ENCODE measurements at places on chromosomes 2 and 18.
A peak's percentile ranks its signal among the peaks of the same experiment; 100 is the strongest.

DNA sequence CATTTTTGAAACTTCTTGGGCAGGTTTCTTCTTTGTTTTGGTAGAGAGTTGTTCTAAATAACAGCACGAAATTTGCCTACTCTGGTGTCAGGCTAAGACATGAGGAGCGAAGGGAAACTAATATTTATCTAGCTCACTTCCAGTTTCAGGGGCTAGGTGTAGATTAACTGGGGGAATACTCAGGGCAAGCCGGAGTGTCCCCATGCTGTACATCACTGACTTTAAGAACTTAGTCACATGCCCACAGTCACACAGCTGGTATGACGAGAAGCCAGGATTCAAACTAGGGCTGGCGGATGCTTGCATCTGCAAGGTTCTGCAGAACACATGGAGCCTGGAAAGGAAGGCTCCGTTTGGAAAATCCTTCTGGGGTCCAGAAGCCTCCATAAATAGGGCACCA is 133.3 kb downstream of the ALPK2 start:
- no peak for DNase-seq

GRCh38 chr2:43032213-43033015 is 194.0 kb downstream of the ZFP36L2 start:
- no peak for DNase-seq

- DNase-seq: no peak
Observed at GRCh38 chr2:125634662-125635061, 1021.3 kb upstream of the GYPC start.

- no peak for DNase-seq
Observed at GRCh38 chr2:11998218-11998617, 251.8 kb downstream of the LPIN1 start.

- DNase-seq: no peak
Observed at GRCh38 chr18:33507019-33507418, 66.5 kb upstream of the CCDC178 start.

DNA sequence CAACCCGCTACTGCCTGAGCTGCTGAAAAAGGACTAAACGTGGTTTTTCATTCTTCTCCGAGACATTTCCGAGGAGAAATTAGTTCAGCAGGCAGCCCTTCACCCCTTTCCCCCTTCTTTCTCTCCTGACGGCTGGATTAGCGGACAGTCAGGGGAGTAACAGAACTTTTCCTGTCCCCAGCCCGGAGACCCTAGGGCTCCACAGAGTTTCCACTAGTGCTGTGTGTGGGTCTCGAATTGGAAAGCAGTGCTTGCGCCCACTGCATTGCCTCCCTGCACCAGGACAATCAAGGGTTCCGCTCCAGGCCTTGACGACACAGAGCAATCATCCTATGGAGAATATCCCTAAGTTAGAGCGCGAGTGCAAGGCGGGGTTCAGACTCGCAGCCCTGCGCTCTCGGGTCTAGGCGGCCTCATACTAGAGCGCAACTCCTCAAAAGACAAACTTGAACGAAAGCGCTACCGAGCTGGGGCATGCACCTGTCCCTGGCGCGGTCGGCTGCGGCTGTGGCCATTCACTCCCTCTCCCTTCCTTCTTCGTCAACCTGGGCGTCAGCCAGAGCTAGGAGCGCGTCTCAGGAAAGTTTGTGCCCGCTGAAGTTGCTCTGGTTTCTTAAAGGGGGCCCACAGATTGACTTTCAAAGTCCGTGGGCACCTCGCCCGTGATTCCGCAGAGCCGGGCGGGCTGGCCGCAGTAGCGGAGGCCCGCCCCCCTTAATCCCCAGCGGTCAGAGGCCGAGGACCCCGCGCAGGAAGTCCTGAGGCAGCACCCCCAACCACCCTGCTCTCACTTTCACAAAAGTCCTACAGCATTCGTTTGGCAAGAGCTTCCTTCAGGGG is 801 bp downstream of the OSR1 start:
- DNase-seq: no peak

DNA sequence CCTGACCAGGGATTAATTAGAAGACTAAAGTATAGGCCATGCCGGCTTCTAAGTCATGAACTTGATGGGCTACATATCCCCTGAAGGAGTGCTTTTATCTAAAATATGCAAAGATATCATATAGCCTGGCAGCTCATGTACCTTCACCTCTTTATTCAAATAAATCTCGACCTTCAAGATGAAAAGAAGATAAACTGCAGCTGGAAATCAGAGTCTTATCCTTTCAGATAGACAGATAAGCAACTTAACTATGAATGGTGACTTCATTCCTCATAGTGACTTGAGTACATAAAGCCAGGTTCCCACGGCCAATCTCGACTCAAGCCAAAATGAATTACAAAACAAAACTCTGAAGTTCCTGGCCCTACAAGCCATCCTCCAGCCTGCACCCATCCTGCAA is 165.3 kb upstream of the KLHL29 start:
- no peak for DNase-seq

GRCh38 chr2:225282858-225283710 is 116.4 kb upstream of the NYAP2 start:
- peak; percentile 2 for DNase-seq

DNA sequence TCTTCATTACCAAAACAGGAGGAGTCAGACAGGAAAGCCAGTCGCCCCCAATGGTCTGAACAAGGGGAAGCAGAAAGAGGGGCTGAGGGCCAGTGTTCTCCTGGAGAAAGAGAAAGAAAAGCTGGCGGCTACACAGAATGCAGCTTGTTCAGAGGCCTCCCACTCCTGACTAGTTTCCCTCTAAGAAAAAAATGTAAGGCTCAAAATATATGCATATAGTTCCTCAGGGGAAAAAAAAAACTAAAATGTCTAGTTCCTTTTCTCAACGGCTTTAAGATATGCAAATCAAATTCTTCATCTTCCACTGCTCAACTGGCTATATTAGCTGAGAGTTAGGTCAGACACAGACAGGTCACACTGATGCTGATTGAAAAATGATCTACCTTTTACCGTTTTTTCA is 18.6 kb downstream of the MBOAT2 start:
- DNase-seq: peak; percentile 62

GRCh38 chr18:42977982-42978637 is 137.4 kb downstream of the RIT2 start:
- DNase-seq: no peak

DNA sequence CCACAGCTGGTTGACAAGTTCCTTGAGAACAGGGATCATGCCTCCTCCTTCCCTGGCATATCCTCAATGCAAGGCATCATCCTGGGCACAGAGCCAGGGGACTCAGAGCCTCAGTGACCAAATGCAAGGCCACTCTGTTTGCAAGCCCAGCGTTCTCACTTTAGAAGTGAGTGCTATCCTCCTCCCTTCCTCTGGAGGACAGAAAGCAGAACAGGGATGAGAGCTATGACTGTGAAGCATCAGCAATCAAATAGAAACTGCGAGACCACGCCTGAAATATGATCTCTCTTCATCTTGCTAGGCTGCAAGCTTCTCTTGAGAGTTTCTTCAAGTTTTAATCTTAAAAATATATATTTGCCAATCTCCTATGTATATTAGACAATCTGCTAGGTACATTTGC is 119.8 kb downstream of the LRATD1 start:
- no peak for DNase-seq

- no peak for DNase-seq
Observed at GRCh38 chr2:127612111-127612822, 33.7 kb upstream of the GPR17 start.

- DNase-seq: no peak
Observed at GRCh38 chr18:75407468-75408437, 19.8 kb downstream of the SMIM21 start.

GRCh38 chr2:42386682-42387081 is 25.7 kb upstream of the COX7A2L start:
- DNase-seq: no peak

- DNase-seq: no peak
Observed at GRCh38 chr2:241808051-241808720, 807 bp upstream of the NEU4 start.

DNA sequence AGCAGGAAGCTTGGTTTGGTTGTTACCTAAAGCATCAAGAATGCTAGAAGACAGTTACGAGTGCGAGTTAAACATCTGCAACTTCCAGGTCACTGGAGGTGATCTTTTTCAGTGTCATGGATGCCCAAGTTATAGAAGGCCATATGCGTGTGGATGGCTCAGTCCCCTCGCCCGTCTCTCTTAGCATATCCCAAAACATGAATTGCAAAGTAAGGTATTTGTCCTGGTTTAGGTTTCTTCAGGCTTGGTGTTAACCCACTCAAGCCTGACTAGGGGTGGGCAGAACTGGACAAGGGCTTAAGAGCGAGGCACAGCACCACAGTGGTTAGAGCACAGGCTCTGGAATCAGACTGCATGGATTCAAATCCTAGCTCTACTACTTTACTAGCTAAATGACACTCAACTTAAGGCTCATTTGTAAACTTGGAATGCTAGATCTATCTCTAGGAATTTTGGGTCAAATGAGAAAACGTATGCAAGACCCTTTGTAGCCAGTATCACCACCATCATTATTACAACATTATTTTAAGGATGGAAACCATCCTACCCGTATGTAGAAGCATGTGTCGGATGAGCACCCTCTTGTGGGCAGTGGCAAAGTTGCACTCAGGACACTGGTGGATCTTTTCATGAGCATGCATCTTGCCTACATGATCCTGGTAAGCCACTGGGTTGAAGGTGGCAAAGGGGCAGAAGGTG is 11.2 kb downstream of the ZNF142 start:
- peak; percentile 14 for DNase-seq

- peak; percentile 81 for DNase-seq
Observed at GRCh38 chr2:175282300-175282699, 100.8 kb upstream of the ATP5MC3 start.

GRCh38 chr2:73163483-73164367 is 38.6 kb upstream of the NOTO start:
- peak; percentile 60 for DNase-seq

GRCh38 chr18:54776282-54776977 is 51.8 kb upstream of the RAB27B start:
- peak; percentile 92 for DNase-seq

DNA sequence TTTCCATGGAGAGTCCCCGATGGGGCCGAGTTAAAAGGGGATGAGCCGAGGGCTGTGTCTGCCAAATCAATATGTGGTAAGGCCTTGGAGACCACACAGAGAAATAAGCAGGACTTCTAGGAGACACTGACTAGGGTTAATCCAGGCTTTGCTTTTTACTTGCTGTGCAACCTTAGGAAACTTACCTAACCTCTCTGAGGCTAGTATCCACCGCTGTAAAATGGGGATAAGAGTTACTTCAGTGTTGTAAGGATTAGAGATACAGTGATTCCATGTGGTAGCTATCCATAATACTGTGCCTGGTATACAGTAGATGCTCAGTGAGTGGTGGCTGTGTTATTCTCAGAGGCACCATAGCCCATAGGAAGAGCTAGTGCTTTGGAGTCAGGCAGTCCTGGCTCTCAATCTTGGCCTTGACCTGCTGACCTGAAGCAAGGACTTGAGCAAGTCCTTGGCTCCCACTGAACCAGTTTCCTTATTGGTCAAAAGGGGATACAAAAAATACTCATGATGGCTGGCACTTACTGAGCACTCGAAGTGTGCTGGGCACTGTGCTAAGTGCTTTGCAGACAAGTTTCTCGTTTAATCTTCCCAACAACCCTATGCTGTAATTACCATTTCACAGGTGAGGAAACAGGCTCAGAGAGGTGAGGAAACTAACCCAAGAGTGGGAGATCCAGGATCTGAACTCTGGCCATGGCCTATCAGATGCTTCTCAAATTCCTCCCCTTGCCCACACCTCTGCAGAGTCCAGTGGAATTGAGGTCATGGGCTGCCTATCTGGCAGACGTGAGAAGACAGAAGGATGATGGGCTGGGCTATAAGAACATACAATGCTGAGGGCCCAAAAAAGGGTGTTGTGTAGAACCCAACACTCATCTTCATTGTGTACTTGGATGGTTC is 12.0 kb upstream of the DES start:
- DNase-seq: no peak

GRCh38 chr2:16623031-16623430 is 42.6 kb downstream of the CYRIA start:
- DNase-seq: no peak

DNA sequence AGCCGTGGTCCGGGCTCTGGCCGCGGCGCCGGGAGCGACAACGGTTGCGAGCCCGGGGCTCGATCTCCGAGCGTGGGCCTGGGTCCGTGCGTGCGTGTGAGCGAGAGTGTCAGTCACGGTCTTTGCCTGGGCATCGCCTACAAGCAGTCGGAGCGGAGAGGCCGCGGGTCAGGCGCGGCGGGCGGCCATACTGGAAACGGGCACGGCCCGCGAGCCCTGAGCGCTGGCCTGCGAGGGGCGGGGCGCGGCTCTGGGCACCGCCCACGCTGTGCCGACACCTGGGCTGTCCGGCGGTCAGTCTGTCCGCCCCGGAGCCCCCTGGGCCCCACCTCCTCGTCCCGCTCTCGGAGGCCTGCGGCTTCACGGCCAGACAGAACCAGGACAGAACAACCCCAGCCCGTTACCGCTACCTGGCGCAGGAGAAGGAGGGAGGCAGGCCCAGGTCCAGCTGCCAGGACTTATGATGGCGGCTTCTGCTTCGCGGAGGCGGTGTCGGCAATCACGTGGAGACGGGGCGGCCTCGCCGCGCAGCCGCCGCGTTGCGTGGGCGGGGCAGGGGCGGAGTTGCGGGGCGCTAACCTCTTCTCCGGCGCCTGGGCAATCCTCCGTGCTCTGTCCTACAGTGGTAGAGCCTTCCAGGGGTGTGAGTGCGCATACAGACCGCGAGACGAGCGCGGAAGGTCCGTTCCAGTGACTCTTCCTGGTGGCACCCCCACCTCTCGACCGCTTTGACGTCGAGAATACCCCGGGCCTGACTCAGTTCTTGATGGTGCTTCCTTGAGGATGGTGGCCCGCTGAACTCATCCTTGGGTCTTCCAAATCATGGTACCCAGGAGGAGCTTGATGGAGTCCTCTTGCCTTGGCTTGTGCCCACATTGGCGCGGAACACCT is at the start of gene TMEM131:
TMEM131 (minus strand) TSS at position 215 of the 891 bp plus-strand sequence. CDS start 286 bp downstream, outside the sequence.
- DNase-seq: peak; percentile 91

- DNase-seq: no peak
Observed at GRCh38 chr18:44474067-44474411, 206.6 kb upstream of the SETBP1 start.

DNA sequence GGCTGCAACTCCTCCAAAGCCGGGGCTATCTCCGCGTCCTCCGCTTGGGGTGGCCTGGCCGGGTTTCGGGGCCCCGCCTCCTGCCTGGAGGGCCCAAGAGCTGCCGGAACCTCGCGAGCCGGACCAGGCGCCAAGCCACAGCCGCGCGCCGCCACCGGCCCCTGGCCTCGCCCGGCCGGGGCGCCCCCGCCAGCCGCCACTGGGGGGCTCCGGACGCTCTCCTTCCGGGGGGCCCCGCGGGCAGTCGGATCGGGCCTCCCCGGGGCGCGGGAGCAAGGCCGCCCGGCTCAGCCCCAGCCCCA is 17.4 kb upstream of the HAAO start:
- DNase-seq: peak; percentile 72

- DNase-seq: peak; percentile 38
Observed at GRCh38 chr2:8238521-8239230, 443.2 kb upstream of the ID2 start.

GRCh38 chr2:27347641-27348040 is 8.9 kb downstream of the GTF3C2 start:
- DNase-seq: no peak

DNA sequence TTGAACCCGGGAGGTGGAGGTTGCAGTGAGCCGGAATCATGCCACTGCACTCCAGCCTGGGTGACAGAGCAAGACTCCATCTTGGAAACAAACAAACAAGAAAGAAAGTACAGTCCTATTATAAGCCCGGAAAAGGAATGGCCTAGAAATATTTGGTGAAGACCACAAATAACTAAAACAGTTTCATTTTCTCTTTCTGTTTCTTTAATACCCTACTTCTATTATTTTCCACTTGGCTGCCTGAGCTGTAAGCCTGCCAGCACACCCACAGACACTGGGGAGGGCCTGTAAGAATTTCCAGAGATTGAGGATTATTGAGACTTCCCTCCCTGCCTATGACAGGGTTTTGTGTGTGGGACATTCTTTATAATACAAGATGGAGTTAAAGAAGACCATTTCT is 188.0 kb upstream of the DCC start:
- DNase-seq: no peak
